Stromal cell of bone marrow (primary cell): ENCODE measurements at places on chromosomes 11 and 22.

GRCh38 chr22:46935506-46936377 lies 173.3 kb downstream of the TBC1D22A start:
- DNase-seq: no peak

GRCh38 chr11:47469361-47470179 lies 20.6 kb upstream of the RAPSN start:
- DNase-seq: peak; percentile 21

DNA sequence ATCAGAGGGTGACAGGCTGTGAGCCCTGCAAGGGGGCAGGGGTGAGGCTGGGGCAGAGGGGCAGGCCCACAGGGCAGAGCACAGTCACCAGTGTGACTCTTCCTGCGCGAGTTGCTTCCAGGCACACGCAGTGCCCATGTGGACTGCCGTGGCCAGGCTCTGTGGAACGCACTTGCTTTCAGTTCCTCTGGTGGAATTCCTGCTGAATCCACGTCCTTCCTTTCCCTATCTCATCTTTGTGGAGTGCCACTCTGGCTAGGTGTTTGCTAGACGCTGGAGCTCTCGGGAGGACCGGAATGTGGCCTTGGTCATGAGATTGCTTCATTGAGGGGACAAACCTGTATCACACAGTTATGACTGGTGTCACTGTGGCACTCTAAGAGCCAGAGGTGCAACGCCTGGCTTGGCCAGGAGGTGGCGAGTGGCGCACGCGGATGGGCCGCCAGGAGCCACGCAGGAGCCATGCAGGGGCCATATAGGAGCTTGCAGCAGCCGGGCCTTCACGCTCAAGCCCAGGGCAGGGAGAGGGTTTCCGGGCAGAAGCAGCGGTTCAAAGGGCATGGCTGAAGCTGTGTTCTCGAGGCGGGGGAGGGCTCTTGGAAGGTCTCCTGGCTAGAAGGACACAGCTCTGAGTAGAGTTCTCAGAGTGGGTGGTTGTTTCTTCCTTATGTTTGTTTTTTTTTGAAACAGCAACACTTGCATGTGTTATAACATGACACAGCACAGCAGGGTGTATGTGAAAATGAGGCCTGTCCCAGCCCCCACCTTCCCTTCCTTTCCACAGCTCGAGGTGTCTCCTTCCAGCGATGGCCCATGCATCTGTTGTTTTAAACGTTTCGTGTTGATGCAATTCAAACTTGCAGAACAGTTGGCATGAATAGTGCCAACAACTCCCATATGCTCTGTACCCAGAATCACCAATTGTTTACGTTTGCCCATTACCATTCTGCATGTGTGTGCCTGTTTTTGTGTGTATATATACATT lies 36.2 kb downstream of the TBC1D22A start:
- DNase-seq: peak; percentile 17

GRCh38 chr11:46359953-46360352 lies 12.7 kb downstream of the DGKZ start:
- no peak for DNase-seq

DNA sequence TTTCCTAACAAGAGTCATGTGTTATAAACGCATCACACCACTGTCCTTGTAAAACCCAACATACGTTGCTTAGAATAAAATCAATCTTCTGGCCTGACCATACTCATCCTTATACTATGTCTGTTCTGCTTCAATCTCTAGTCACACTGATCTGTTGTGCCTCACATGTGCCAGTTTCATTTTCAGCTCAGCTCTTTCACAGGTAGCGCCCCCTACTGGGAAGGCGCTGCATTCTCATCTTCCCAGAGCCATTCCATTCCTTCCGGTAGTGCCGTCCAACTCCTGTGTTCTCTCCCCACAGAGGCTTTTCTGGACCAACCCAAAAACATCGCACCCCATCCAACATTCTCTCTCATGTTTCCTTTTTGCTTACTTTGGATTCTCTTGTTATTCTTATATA lies 22.2 kb downstream of the CASP5 start:
- no peak for DNase-seq

GRCh38 chr11:130181295-130182272 lies 22.0 kb downstream of the ST14 start:
- DNase-seq: peak; percentile 69

DNA sequence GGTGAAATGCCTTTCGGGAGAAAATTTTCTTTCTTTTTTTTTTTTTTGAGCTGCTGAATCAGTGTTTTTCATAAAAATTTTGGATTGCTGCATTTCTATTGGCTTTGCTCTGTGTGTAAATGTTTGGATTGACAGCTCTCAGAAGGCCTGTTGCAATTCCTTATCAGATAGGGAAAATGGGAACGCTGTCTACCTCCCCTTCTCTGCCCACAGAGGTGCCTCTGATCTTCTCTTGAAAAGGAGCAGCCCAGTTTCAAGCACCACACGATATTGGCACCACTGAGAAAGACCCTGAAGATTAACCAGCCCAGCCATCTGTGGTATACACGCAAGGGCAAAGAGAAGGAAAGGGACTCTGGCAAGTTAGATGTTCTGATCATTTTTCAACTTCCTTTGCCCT lies 1272.2 kb downstream of the LRRC4C start:
- DNase-seq: no peak

GRCh38 chr22:29030618-29031226 lies 30.9 kb downstream of the C22orf31 start:
- peak; percentile 30 for DNase-seq

GRCh38 chr11:15745266-15745665 lies 611.1 kb downstream of the SOX6 start:
- no peak for DNase-seq

DNA sequence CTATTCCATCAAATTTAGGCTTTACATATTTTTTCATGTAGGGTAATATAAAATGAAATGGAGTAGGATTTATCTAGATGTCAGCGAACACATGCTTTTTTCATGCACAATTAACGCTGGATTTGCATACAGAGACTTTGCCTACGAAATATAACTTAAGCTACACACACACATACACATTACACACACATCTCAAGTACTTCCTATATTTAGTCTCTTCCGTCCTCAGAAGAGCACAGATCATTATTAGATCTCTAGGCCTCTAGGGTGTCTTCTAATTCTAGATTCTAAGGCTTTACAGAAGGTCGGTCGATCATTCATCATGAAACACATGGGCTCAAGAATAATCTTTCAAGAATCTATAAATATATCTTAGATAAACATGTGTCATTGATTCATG lies 3.8 kb upstream of the MS4A13 start:
- DNase-seq: no peak

DNA sequence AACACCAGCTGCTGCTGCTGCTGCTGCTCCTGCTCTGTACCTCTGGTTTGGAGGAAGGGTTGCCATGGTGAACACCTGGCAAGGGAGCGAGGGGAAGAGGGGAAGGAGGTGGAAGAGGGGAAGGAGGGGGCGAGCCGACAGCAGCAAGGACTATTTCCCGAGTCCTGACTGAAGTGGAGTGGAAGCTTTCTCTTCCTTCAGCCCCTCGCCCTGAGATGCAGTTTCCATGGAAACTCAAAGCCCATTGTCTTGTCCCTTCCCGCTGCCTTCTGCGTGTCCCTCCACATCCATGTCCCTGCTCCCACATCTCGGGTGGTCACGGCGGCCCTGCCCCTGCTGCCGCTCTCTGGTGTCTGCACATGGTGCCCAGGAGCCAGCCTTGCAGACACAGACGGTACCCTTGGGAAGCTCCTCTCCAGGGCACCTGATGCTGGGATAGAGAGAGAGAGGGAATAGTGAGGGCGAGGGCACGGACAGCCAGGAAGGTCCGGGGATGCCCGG lies 28.6 kb downstream of the FAM83F start:
- DNase-seq: no peak

GRCh38 chr11:5384335-5384734 lies 723 bp downstream of the OR51M1 start:
- DNase-seq: no peak

- DNase-seq: no peak
These were observed 154.1 kb downstream of the COMMD9 start for GRCh38 chr11:36135076-36135475.

GRCh38 chr11:64716473-64717267 lies 6.3 kb downstream of the NRXN2 start:
- DNase-seq: no peak

GRCh38 chr11:76709756-76710155 lies 39.2 kb upstream of the LRRC32 start:
- no peak for DNase-seq

GRCh38 chr11:65279741-65280440 lies 18.1 kb downstream of the POLA2 start:
- peak; percentile 74 for DNase-seq
